ENCODE measurements at places on chromosomes 12 and 14. TPM values are rescaled to one million over a fixed set of nuclear protein-coding genes. Genes with fewer than 3 reads are reported as not detected.

GRCh38 chr12:116395396-116395795 is 117.9 kb upstream of the MED13L start:
- H3K36me3 ChIP-seq, result no peaks in the 10 kb centered on the region
- H3K4me1 ChIP-seq, result no peaks in the 10 kb centered on the region
- H3K27me3 ChIP-seq, result no peaks in the 10 kb centered on the region
- no peak overlapping the region for H3K4me3 ChIP-seq

- no peak for DNase-seq
- no peaks in the 10 kb centered on the region for H3K36me3 ChIP-seq
Observed at GRCh38 chr12:25780771-25781170, 177.7 kb upstream of the RASSF8 start.

DNA sequence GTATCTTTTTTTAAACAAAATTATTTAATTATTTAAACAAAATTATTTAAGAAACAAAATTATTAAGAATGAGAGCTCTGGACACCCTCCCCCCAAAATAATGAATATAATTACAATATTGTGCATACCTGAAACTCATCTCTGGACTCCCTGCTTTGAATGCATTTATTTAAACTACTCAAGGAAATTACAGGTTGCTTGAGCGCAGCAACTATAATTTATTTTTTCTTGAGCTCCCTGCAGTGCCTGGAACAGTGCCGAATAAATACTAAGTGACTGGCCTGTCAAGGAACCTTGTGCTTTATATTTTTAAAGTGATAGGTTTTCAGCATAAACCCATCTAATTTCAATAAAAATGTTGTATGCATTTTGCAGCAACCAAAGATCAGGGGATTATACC is 93.9 kb downstream of the KCNC2 start:
- no peak for DNase-seq
- no peaks in the 10 kb centered on the region for H3K36me3 ChIP-seq
- H3K4me3 ChIP-seq, result no peak overlapping the region
- H3K27me3 ChIP-seq, result no peaks in the 10 kb centered on the region

- no peaks in the 10 kb centered on the region for H3K36me3 ChIP-seq
- H3K27ac ChIP-seq, result peak overlapping the region; percentile 73
- DNase-seq, result peak; percentile 70
- H3K4me3 ChIP-seq, result no peak overlapping the region
- no peaks in the 10 kb centered on the region for H3K27me3 ChIP-seq
- peaks cover 37% of the 10 kb centered on the region for H3K4me1 ChIP-seq
Observed at GRCh38 chr12:107396991-107397390, 288.6 kb upstream of the PWP1 start.

DNA sequence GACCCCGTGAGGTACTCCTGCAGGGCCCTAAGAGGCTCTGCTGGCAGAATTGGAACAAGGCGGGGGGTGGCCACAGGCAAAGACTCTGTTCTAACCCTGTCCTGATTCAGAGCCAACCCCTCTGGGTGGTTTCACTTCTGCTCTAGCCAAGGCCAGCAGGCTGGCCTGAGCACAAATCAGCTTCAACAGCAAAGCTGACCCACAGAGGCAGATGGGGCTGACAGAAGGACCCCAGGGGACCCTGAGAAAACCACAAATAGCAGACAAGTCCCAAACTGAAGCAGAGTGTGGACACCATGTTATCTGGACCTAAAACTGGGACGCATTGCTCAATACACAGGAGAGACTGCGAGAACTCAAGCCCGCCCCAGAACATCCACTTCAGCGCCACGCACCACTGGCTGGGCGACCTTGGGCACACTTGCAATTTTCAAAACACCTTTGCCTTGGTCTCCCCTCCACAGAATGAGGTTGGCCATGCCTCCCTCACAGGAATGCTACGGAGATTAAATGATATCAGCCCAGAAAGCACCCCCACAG is 76.4 kb upstream of the DICER1 start:
- H3K4me1 ChIP-seq, result peaks cover 86% of the 10 kb centered on the region
- H3K27ac ChIP-seq, result peak overlapping the region; percentile 92
- H3K4me3 ChIP-seq, result no peak overlapping the region
- no peaks in the 10 kb centered on the region for H3K36me3 ChIP-seq

DNA sequence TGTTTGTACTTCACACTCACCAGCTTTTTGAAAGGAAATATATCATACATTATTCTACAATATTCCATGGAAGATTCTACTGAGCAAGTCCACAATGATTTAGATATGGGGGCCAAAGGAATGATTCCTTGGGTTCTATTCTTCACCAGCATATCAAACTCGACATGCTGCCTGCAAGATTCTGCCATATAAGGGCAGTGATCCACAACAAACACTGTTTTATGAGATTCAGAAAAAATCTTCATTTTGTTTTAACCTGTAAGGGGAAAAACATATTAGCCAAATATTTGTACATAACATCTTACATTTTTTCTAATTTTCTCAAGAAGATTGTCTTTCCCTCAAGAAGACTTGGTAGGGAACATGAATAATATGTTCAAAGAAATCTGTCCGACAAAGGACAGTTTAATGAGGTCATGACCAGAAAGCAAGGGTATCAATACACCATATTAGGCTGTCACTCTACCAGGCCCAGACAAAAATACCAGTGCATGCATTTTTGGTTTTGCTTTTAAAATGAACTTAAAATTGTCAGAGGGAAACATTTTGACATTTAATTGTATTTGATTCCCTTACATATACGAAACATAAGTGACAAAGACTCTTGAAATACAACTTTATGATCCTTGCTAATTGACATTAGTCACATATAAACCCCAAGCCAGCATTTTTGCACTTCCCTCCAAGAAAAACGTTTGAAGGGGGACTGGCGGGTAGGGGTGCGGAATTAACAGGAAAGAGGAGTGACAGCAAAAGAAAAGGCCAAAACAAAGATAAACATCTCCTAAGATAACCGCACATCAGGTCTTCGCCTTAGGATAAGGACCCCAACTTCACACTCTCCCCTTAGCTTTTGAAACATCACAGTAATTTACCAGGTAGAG is 980 bp downstream of the INTS13 start:
- H3K4me1 ChIP-seq, result peaks cover 28% of the 10 kb centered on the region
- H3K27ac ChIP-seq, result no peak overlapping the region
- H3K4me3 ChIP-seq, result no peak overlapping the region
- DNase-seq, result no peak

- no peaks in the 10 kb centered on the region for H3K36me3 ChIP-seq
- H3K27ac ChIP-seq, result no peak overlapping the region
- peak; percentile 74 for DNase-seq
- no peak overlapping the region for H3K4me3 ChIP-seq
- H3K4me1 ChIP-seq, result peaks cover 9% of the 10 kb centered on the region
Observed at GRCh38 chr12:69401940-69402339, 42.4 kb downstream of the YEATS4 start.

DNA sequence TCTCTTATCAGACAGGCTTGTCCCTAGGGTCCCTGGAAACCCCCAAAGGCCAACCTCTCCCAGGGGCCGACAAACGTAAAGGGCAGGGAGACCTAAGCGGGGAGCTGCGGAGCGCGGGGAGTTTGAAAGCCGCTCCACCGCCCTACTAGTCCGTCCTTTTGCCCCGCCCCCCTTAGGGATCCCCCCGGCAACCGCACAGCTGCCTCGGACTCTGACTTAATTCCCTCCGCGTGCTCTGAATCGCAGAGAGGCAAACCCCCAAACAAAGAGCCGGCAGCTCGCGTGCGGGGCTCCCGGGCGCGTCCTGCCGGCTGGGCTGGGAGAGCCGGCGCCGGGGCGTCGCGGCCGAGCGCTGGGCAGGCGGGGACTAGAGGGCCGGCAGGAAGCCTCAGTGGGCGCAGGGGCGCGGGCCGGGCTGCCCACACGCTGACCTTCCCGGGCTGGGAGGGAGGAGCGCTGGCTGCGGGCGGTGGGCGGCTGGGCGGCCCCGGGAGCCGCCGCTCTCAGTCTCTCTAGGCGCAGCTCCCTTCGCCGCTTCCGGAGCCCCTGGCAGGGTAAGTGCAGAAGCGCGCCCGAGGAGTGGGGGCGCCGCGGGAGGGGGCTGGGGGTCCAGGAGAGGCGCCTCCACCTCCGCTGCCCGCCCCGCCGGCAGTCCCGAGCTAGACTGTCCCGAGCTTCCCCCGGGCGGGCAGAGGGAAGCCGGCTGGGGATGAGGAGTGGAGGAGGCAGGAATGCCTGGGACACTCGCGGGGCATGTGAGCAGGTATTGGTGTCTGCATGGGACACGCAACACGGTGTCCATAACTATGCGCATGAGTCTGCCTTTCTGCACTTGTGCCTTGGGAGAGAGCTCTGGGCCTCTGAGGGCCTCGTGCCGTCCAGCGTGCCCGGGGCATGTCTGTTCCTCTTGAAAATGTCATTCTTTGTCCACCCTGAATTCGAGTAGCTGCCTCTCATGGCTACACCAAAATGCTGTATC is at the start of gene TSPAN11:
TSPAN11 (plus strand) TSS at position 506 of the 979 bp plus-strand sequence. CDS start 27,244 bp downstream, outside the sequence.
- H3K36me3 ChIP-seq, result no peaks in the 10 kb centered on the region
- H3K27ac ChIP-seq, result no peak within 1 kb of the TSS
- peak within 1 kb of the TSS; percentile 19 for H3K4me3 ChIP-seq
- H3K27me3 ChIP-seq, result no peaks in the 10 kb centered on the region
- DNase-seq, result peak; percentile 20
- peaks cover 6% of the 10 kb centered on the region for H3K4me1 ChIP-seq

GRCh38 chr14:102180248-102180998 is 40.7 kb downstream of the WDR20 start:
- peaks cover 45% of the 10 kb centered on the region for H3K4me1 ChIP-seq
- DNase-seq, result no peak
- H3K27me3 ChIP-seq, result no peaks in the 10 kb centered on the region
- no peak overlapping the region for H3K4me3 ChIP-seq

The MYO1H gene
- 0.88 TPM for total RNA-seq

The RILPL1 gene
- total RNA-seq, result 33.0 TPM
